ENCODE measurements at places on chromosomes 6 and 20.

DNA sequence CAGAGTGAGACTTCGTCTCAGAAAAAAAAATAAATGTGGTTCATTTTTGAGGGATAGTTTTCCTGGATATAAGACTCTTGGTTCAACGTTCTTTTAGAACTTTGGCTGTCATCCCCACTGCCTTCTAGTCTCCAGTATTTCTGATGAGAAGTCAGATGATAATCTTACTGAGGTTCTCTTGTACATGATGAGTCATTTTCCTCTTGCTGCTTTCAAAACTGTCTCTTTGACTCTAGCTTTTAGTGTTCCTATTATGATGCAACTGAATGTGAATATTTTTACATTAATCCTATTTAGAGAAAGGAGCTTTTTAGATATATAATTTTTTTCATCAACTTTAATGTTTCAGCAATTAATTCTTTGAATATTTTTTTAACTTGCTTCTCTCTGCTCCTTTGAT lies 46.0 kb upstream of the OR14J1 start:
- no peak for DNase-seq

GRCh38 chr6:144413418-144413817 lies 128.3 kb downstream of the UTRN start:
- no peak for DNase-seq

GRCh38 chr20:8726460-8726859 lies 342.4 kb upstream of the PLCB4 start:
- DNase-seq, result no peak

- no peak for DNase-seq
Measured at GRCh38 chr6:14309951-14310445, 192.4 kb downstream of the CD83 start.

DNA sequence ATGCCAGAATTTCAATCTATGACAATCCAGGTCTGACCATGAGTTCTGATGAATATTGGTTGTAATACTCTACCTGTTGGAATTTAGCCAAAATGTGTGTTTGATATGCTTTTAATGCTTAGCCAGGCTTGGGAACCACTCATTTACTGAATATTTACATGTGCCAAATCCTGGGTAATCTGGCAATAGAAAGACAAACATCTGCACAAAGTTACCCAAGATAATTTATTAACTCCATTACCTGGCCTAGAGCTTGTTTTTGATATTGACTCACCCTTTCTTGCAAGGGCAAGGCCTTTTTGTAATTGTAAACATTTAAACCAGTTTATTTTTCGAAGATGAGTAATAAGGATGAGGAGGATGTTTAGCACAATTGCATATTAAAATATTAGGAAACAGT lies 13.5 kb upstream of the CD2AP start:
- no peak for DNase-seq

GRCh38 chr20:46070215-46070900 lies 19.4 kb downstream of the NCOA5 start:
- DNase-seq, result no peak

GRCh38 chr20:62485062-62485700 lies 9.4 kb upstream of the GATA5 start:
- peak; percentile 64 for DNase-seq

DNA sequence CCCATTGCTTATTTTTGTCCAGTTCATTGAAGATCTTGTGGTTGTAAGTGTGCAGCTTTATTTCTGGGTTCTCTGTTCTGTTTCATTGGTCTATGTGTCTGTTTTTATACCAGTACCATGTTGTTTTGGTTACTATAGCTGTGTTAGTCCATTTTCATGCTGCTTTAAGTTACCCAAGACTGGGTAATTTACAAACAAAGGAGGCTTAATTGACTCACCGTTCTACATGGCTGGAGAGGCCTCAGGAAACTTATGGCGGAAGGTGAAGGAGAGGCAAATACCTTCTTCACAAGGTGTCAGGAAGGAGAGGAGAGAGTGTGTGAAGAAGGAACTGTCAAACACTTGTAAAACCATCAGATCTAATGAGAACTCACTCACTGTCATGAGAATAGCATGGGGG lies 29.9 kb upstream of the FERMT1 start:
- no peak for DNase-seq

GRCh38 chr6:73134588-73134987 lies 90.7 kb downstream of the KHDC1L start:
- peak; percentile 30 for DNase-seq

DNA sequence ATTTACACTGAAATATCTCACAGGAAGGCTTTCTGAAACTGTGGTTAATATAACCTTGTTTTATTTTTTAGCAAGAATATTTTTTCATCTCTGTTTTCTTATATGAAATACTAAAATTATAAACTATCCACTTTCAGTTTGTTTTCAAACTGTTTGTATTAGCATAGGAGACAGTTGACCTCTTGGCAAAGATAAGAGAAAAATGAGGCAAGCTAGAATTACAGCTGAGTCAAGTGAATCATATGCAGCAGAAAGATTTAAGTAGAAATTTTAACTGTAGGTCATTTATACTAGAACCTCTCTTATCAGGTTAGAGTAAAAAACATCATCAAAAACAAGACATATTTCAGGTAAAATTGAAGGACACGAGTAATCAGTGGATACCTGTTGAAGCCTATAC lies 792.6 kb downstream of the PHF3 start:
- DNase-seq, result no peak

DNA sequence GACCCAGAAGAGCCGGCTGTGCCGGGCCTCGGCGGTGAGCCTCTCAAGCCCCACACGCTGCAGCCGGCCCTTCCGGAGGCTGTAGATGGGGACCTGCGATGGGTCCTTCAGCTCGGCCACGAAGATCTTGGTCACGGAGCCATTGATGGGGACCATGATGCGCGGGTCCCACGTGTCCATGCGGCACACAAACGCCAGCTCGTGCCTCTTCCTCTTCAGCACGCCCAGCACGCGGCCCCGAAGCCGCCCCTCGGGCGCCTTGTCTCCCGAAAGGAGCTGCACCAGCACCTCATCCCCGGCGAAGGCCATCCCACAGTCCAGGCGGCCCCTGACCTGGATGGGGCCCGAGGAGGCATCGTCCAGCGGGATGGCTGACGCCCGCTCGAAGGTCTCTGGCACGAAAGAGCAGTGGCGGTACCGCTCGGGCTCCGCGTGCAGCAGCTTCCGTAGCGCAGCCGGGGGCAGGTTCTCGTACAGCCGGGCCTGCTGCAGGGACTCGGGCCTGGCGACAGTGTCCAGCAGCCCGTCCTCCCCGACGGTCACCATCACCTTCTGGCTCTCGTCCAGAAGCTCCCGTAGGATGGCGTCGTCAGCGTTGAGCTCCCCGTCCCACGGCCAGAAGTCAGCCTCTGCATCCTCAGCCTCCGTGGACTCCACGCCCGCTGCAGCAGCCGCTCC lies 8.9 kb downstream of the HELZ2 start:
- no peak for DNase-seq

DNA sequence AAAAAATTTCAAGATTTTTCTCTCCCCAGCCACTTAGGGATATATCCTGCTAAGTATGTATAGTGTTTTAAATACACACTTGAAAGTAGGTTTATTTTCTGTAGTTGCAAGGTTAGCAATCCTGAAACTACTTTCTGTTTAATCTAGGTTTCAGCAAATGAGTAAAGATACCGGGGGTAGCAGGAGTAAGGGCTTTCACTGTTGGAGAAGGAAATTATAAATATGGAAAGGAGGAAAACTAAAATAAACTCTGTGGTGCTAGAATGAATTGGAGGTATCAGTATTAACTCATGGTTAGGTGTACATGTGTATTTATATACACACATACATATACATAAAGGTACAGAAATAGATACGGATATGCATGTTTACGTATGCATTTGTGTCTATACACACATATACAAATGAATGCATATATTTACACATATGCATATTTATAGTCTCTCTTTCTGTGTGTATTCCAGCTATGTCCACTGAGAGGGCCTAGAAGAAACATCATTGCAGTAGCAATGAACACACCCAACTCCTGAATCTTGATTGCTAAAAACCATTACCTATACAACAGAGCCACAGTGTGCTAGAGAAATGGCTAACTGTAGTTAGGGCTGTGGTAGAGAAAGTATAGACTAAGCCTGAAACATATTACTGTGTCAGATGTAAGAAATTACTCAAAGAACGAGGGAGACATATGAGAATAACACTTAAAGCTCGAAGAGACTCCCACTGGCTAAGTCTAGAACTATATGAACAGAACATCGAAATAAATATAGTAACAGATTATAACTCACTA lies 95.9 kb upstream of the EMILIN3 start:
- DNase-seq, result no peak

DNA sequence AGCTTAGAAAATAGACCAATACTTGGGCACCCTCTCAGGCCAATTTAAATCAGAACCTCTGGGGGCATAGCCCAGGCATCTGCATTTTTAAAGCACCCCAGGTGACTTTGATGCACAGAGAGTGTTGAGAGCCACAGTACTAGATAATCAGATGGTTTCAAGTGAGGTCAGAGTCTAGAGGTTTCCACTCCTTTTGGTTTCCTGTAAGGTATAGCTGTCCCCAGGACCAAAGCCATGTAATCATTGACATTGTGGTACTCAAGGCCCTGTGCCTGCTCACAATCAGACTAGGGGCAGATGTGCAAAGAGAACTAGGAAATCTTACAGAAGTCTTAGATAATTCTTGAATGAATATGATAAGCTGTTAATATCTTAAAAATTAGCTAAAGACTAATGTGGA lies 9.1 kb downstream of the FILIP1 start:
- DNase-seq, result no peak

- DNase-seq, result no peak
Measured at GRCh38 chr6:63578757-63579156, 6.5 kb downstream of the LOC128125822 start.

- no peak for DNase-seq
Measured at GRCh38 chr20:10468340-10468845, 33.3 kb downstream of the SLX4IP start.

DNA sequence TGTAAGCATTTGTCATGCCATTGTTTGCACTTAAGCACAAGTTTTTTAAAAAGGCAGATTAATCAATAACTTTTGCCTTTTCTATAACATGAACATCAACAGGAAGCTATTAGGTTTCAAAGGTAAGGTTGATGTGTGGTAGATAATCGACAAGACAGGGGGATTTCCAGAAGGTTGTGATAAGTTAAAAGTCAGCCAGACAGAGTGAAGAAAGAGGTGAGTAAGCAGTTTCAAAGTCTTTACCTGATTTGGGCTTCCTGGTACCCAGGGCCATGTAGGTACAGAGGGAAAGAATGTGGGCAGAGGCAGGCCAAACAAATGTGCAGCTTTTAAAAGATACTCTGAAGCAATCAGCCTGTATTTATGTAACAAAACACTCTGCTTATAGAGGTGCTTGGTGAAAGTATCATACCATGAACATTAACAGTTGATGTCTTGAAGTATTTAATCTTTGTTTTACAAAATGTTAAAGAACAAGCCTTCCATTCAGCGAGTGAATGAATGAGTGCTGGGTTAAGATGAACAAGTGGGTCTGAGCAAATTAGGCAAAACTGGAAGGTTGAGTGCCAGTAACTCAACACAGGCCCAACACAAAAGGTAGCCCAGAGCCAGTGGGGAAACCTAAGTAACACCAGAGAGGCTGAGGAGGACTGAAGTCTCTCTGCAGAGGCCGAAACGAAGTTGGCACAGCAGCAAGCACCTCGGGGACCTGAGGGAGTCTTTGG lies 60.2 kb downstream of the LRRC1 start:
- no peak for DNase-seq

DNA sequence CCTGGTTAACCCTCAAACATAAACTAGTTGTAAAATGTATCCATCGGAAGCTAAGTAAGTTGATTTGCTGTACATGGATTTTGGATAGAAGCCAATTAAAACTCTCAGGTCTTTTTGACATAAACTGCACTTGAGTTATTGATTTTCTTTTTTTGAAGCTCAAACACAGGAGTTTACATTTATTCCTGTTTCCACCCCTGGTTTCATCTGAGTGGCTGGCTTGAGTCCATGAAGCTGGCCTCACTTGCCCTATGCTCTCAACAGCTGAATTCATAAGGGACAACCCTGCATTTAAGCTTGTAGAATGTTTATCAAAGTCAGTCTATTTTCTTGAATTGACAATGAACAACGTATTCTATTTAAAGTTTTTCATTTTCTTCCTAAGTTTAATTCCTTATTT lies 58.1 kb upstream of the PLEKHG1 start:
- DNase-seq, result no peak
